Right hindlimb (tissue), 1 donor: ENCODE measurements at places on chromosomes 1 and 21.

- DNase-seq, result no peak
These were observed 21.2 kb downstream of the SLC30A10 start for GRCh38 chr1:219906924-219907771.

GRCh38 chr1:171084870-171085269 is 5.8 kb upstream of the FMO3 start:
- DNase-seq, result no peak

DNA sequence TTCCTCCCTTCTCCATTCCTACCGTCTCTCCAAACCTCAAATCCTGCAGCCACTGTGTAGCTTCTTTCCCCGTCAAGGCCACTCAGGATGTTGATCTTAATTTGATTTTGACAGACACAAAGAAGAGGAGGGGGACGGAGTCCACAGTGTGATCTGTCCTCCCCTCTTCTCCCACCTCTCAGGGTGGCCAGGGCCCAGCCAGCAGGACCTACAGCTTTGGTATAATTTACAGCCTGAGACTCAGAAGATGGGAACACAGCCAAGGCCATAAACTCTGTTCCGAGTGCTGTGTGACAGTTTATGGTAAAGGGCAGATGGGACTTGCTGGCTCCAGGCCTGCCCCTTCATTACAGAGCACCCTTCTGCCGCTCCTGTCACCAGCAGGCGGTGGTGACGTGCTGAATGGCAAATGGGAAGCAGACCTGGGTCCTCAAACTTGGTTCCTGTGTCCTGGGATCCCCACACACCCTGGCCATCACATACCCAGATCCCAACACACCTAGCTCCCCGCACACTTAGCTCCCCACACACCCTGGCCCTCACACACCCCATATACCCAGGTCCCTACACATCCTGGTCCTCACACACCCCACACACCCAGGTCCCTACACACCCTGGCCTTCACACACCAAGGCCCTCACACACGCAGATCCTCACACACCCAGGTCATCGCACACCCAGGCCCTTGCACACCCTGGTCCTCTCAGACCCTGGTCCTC is 71.6 kb downstream of the CD2 start:
- peak; percentile 71 for DNase-seq

DNA sequence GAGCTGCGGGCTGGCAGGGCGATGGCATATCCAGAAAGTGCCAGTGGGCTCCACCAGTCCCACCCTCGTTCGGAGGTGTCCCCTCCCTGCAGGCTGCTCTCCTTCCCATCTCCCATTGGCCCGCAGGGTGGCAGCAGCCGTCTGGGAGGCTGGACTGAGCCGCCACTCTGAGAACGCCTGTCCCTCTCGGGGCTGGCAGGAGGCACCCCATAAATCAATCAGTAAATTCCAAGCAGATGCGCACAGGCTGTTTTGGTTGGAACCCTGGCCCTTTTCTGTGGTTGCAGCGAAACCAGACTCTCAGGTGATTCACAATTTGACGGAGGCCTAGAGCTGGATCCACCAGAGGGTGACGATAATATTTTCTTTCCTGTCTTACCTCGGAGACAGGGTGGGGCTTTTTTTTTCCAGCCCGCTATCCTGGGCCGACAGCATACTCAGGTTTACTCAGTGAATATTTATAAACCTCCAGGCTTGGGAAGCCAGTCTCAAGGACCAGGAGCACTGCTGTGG is 99.7 kb downstream of the GLIS1 start:
- peak; percentile 45 for DNase-seq

- DNase-seq, result no peak
These were observed 4.1 kb upstream of the EPS8L3 start for GRCh38 chr1:109767637-109768334.

- DNase-seq, result no peak
These were observed 22.5 kb upstream of the KCNE1 start for GRCh38 chr21:34534522-34534921.

GRCh38 chr21:42818328-42818749 is 61.0 kb downstream of the WDR4 start:
- DNase-seq, result no peak

DNA sequence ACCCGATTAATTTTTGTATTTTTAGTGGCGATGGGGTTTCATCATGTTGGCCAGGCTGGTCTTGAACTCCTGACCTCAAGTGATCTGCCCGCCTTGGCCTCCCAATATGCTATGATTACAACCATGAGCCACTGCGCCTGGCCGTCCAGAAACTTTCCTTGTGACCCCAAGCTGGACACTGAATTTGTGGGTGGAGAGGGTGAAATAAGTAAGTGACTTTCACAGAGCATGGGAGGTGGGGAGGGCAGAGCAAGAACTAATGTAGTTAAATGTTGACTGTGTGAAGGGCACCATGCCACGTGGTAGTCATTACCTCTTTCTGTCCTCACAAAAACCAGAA is 2.7 kb upstream of the UTP11 start:
- DNase-seq, result no peak

DNA sequence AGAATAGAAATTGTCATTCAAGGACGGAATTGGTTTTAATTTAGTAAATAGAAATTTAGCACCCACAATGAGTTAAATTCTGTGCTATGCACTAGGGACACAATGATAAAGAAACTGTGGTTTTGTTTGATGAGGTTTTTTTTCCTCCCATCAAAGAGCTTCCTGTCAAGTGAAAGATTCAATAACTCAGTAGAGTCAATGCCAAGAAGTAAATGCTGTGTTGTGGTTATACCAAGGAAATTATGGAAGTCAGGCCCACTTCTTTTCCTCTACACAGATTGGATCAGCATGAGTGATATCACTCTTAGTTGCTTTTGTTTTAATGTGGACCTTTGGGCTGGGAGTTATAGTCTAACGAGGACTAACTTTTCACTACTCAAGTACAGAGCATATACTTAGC is 1269.6 kb upstream of the ADGRL2 start:
- no peak for DNase-seq

DNA sequence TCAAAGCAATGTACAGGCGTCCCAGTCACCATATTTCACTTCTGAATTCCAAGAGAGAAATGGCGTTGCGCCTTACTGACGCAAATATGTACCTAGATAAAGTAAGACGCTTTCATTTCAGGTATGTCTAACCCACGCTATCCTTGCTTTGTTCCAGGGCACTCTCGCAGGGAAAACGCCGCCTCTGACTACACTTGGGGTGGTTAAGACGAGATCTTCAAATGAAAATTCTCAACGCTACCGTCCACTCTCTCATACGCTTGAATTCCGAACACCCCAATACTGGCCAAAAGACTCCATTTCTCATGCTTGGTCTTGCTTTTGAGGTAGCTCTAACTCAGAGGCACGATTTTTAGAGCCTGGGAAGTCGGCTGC is 736 bp upstream of the ZMPSTE24 start:
- no peak for DNase-seq

- DNase-seq, result no peak
These were observed 1.5 kb upstream of the HDGF start for GRCh38 chr1:156752843-156753482.

DNA sequence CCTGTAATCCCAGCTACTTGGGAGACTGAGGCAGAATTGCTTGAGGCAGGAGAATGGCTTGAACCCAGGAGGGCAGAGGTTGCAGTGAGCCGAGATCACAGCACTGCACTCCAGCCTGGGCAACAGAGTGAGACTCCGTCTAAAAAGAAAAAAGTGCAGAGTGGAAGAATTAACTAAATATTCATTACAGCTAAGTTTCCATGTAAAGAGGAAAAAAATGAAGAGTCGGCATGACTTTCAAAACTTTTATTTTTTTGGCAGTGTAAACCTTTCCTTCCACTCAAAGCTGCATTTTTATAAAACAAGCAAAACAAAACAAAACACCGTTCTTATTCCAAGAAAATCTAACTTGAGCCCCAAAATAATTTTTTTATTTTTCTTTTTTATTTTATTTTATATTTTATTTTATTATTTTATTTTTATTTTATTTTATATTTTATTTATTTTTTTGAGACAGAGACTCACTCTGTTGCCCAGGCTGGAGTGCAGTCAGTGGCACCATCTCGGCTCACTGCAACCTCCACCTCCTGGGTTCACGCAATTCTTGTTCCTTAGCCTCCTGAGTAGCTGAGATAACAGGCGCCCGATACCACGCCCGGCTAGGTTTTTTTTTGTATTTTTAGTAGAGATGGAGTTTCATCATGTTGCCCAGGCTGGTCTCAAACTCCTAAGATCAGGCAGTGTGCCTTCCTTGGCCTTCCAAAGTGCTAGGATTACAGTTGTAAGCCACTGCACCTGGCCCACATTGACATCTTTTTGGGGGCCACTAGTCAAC is 62.9 kb downstream of the PACC1 start:
- DNase-seq, result no peak

- no peak for DNase-seq
These were observed 189.6 kb downstream of the SMYD3 start for GRCh38 chr1:246317332-246318035.

- no peak for DNase-seq
These were observed 885 bp downstream of the KRTAP10-3 start for GRCh38 chr21:44557491-44558328.

DNA sequence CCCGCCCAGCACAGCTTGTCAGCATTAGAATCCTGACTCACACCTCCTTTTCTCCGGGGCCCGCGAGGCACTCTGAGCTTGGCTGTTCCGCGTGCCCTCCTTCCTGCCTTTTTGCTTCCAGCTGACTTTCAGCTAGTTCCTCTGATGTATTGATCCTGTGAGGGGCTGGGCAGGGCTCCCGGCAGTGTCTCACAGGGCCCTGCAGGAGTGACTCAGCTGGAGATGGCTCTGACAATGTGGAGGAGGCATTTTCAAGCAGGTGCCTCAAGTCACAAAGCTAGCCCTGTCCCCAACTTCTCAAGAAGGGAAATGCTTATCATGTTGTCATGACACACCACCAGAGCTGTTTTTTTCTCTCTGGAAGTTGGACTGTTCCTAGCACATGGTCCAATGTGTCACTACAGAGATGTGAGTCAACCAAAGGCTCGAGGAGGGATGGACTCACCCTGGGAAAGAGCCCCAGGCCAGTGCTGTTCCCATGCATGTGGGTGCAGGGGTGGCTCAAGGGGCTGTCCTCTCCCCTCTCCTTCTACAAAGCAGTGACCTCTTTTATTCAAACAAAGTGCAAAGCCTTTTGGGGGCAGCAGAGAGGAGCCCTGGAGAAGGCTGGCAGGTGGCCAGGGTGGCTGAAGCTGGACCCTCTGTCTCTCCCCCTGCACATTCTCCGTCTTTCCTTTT is 30.6 kb downstream of the SYT6 start:
- DNase-seq, result no peak

GRCh38 chr1:113686891-113687618 is 72.2 kb downstream of the PHTF1 start:
- no peak for DNase-seq

DNA sequence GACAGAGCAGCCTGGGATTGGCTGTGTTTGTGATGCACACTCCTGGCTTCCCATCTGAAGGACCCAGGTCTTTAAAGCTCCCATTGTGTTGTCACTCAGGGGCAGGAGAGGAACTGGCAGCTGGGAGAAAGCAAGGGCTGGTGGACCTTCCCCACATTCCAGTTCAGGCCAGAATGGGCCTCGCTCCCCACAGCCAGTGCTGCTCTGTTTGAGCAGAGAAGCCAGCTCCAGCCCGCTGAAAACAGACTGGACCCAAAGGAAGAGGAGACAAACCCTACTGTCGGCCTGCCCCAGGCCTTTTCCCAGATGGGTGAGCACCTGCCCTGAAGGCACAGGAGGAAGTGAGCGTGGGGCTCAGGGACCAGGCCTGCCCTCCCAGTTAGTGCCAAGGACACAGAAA is 499.4 kb downstream of the NPHP4 start:
- DNase-seq, result no peak

GRCh38 chr1:110600716-110601115 is 5.4 kb downstream of the KCNA2 start:
- no peak for DNase-seq

- no peak for DNase-seq
These were observed 19.4 kb upstream of the LAMTOR5 start for GRCh38 chr1:110426854-110427253.

GRCh38 chr1:38474738-38475623 is 384.6 kb downstream of the RRAGC start:
- DNase-seq, result no peak

DNA sequence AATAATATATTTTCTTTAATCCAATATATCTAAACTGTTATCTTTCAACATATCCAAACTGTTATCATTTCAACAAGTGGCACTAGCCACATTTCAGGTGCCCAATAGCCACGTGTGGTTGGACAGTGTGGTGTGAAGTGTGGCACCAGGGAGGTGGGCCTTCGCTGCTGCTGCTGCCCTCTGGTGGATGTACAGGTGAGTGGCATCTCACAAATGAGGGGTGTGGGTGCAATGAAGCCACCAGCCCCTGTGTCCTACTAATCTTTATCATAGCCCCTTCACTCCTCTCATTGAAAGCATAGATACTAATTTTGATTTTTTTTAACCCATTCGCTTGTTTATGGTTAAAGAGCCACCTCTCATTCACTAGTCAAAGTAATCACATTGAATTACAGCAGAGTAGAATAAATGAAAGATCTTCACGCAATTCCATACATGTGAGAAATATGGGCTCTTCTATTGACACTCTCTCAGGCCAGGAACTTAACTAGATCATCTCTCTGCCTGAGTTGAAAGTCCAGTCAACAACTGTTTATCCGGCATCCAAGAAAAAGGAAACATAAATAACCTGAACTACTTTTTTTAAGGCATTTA is 499.2 kb downstream of the OMA1 start:
- no peak for DNase-seq

GRCh38 chr1:12596007-12596821 is 21.8 kb downstream of the DHRS3 start:
- DNase-seq, result peak; percentile 91

GRCh38 chr1:24410750-24411149 is 2.8 kb downstream of the STPG1 start:
- no peak for DNase-seq

GRCh38 chr1:1591452-1591851 is 8.5 kb downstream of the FNDC10 start:
- DNase-seq, result no peak

- no peak for DNase-seq
These were observed 87.9 kb downstream of the ARHGEF10L start for GRCh38 chr1:17627239-17628052.

DNA sequence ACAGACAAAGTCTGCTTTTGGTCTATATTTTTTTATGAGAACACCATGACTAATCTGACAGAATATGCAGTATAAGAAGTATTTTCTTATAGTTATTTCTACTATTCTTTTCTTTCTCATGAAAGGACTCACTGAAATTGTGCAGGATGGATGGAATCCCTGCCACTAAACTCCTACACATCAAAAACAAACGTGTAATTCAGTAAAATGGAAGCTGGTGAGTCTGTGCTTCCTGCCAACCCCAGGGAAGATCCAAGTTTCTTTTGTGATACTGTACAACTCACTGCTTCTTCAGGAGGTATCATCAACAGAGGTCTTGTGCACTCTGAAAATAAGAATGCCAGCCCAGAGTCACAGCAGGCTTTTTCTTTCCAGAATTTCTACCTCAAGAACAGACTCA is 241.2 kb downstream of the MRPL39 start:
- DNase-seq, result no peak

GRCh38 chr1:60229821-60230220 is 156.3 kb upstream of the C1orf87 start:
- no peak for DNase-seq

- DNase-seq, result no peak
These were observed 22.2 kb upstream of the GBP1 start for GRCh38 chr1:89087241-89087640.

- no peak for DNase-seq
These were observed 43.4 kb downstream of the TMEM51 start for GRCh38 chr1:15196807-15197530.
